Astrocyte (in vitro differentiated cells and primary cell): ENCODE measurements at places on chromosomes 16 and 17. TPM values are rescaled to one million over a fixed set of nuclear protein-coding genes. Genes with fewer than 3 reads are reported as not detected.

Gene SDR42E2
- total RNA-seq, result not detected in 2 replicates

Gene NPB
- total RNA-seq, result 2.0 and 2.7 TPM in 2 replicates

Gene PDE6G
- not detected in 2 replicates for total RNA-seq

Gene ERN1
- total RNA-seq, result 9.1 and 11.7 TPM in 2 replicates

Gene TMEM100
- total RNA-seq, result 6.0 and 7.3 TPM in 2 replicates

Gene TMEM219
- total RNA-seq, result 96.6 and 104 TPM in 2 replicates

Gene KRTAP2-3
- total RNA-seq, result 3.8 and 7.1 TPM in 2 replicates

Gene HEATR9
- total RNA-seq, result not detected in 2 replicates

Gene FAM20A
- total RNA-seq, result 0.14 and 0.41 TPM in 2 replicates

Gene LHX1
- 10.8 and 11.8 TPM in 2 replicates for total RNA-seq

Gene RNF135
- total RNA-seq, result 5.6 and 7.5 TPM in 2 replicates

Gene TNP2
- total RNA-seq, result not detected in 2 replicates

Gene ASGR2
- not detected in 2 replicates for total RNA-seq

Gene BAIAP3
- 1.4 and 2.6 TPM in 2 replicates for total RNA-seq

Gene HOXB4
- not detected in 2 replicates for total RNA-seq

Gene ZFHX3
- 18.0 and 19.7 TPM in 2 replicates for total RNA-seq

Gene KRTAP4-9
- not detected in 2 replicates for total RNA-seq

Gene PMP22
- total RNA-seq, result 41.7 and 49.6 TPM in 2 replicates

Gene PLD6
- total RNA-seq, result 0.31 and 0.64 TPM in 2 replicates

Gene CCL17
- total RNA-seq, result not detected in 2 replicates

Gene SULT1A2
- not detected in 2 replicates for total RNA-seq

Gene MGAT5B
- 5.1 and 6.3 TPM in 2 replicates for total RNA-seq

Gene CDH5
- total RNA-seq, result 0.30 TPM in 1 of 2 replicates, not detected in the other

Gene HASPIN
- total RNA-seq, result 1.7 and 2.4 TPM in 2 replicates

Gene KRTAP9-2
- not detected in 2 replicates for total RNA-seq

Gene DNAH9
- total RNA-seq, result not detected in 2 replicates

Gene KRT33A
- total RNA-seq, result not detected in 2 replicates

Gene IRX5
- total RNA-seq, result 0.57 and 0.75 TPM in 2 replicates

Gene UNK
- total RNA-seq, result 14.9 and 16.7 TPM in 2 replicates

Gene ALOX12
- total RNA-seq, result not detected in 2 replicates

Gene VAT1
- total RNA-seq, result 348 and 413 TPM in 2 replicates
